ENCODE measurements at places on chromosomes 3 and 15.

DNA sequence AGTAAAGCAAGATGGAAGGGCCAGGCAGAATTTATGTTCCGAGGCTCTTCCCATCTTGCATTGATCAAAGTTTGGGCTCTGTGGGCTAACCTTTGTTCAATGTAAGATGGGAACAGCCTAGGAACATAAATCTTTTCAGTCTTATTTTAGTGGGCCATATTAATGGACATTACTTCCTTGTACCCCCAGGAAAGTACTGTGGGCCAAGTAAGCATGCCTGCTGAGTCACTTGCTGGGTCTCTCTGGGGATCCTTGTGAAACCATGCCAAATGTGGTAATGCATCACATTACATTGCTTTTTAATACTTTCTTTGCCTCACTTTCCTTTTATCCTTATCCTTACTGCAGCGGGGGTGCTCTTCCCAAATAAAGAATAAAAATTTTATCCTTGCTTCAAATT lies 349.5 kb upstream of the POU1F1 start:
- no peak for DNase-seq

- no peak for DNase-seq
Measured at GRCh38 chr3:133492159-133492741, 81.2 kb upstream of the CDV3 start.

GRCh38 chr3:140708815-140709214 lies 31.0 kb downstream of the TRIM42 start:
- no peak for DNase-seq

- no peak for DNase-seq
Measured at GRCh38 chr3:135514060-135514448, 451.5 kb upstream of the PPP2R3A start.

- DNase-seq = peak; percentile 97
Measured at GRCh38 chr15:39426552-39427532, 154.0 kb upstream of the THBS1 start.
